Activated CD4-positive, alpha-beta memory T cell treated with anti-CD3 and anti-CD28 coated beads, Interleukin-2, amount 10 ng/mL, durations not matched to agents 7 days and 5 days (primary cell): ENCODE measurements at places on chromosomes 1 and 21. TPM values are rescaled to one million over a fixed set of nuclear protein-coding genes. Genes with fewer than 3 reads are reported as not detected.

The RNF186 gene
- total RNA-seq, result not detected

The COL6A2 gene
- 1.1 TPM for total RNA-seq

DNA sequence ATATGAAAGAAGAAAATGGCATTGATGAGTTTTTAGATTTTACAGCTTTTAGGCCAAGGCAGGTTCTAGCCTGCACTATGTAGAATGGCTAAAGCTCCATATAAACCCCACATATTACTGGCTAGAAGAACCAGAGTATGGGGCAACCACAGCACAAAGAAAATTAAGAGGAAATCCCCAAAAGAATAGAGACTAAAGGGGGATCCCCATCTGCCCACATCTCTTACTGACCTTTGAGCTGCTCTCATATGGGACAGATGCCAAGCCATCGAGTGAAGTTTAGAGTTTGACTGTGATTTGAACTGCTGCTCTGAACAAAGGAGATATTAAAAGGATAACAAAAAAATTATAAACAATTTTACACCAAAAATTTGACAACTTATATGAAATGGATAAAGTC is 102.2 kb upstream of the HAO2 start:
- no peak for DNase-seq
- no peaks in the 10 kb centered on the region for H3K36me3 ChIP-seq
- no peak overlapping the region for H3K4me3 ChIP-seq

- no peak overlapping the region for H3K27ac ChIP-seq
- no peak for DNase-seq
- H3K4me1 ChIP-seq, result peaks cover 9% of the 10 kb centered on the region
- H3K27me3 ChIP-seq, result no peaks in the 10 kb centered on the region
These were observed 15.2 kb downstream of the C21orf58 start for GRCh38 chr21:46308431-46308830.

DNA sequence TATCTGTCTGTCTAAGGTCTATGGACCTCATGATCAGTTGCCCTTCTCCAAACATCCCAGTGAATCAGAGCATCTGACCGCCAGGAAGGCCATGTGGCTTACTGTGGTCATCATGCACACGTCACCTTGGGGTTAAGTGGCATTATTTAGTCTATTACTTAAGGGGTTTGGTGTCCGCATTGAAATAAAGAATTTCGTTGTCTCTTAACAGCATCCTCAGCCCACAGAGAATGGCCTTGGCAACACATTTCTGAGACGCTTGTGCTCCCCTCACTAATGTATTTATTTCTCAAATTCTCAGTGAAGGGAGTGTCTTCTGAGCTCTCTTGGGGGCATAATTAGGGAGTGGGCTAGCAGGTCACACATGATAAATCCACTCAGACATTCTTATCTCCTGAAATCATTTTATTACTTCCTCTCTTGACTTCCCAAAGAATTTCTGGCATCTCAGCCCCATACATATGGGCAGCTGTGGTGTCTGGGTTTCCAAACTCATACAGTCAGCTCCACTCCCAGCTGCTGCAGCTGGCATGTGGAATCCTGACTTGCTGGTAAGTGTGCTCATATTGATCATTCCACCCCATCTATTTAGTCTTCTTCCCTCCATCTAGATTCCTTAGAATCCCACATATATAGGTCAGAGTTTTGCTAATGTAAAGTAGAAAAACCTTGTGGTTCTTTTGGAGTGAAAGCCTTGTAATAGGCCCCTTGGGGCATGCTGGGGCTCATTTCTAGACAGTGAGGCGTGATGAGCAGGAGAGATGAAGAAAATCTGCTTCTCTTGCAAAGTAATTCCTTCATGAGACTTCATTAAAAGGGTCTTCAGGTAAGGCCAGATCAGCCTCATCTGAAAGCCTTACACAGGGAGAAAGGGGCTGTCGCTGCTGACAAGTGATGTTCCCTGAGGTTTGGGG is 110.5 kb downstream of the HHAT start:
- H3K4me3 ChIP-seq, result no peak overlapping the region
- no peaks in the 10 kb centered on the region for H3K36me3 ChIP-seq
- H3K27ac ChIP-seq, result no peak overlapping the region
- no peaks in the 10 kb centered on the region for H3K4me1 ChIP-seq
- no peaks in the 10 kb centered on the region for H3K27me3 ChIP-seq
- no peak for DNase-seq

DNA sequence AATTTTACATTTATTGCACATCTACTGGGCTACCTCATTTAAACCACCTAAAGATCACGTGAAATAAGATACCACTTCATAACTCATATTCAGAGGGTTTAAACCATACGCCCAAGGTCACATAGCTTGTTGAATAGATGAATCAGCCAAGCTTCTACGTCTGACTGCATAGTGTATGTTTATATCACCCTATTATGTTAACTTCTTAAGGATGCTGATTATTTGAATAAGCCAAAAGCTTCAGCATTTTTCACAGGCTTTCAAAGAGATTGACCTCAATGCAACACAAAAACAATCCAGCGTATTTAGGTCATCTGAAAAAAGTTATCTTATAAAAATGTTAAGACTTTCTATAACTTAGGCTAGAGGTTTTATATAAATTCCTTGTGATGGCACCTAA is 373.8 kb downstream of the TGFB2 start:
- H3K27me3 ChIP-seq, result no peaks in the 10 kb centered on the region
- no peak for DNase-seq
- H3K36me3 ChIP-seq, result no peaks in the 10 kb centered on the region

DNA sequence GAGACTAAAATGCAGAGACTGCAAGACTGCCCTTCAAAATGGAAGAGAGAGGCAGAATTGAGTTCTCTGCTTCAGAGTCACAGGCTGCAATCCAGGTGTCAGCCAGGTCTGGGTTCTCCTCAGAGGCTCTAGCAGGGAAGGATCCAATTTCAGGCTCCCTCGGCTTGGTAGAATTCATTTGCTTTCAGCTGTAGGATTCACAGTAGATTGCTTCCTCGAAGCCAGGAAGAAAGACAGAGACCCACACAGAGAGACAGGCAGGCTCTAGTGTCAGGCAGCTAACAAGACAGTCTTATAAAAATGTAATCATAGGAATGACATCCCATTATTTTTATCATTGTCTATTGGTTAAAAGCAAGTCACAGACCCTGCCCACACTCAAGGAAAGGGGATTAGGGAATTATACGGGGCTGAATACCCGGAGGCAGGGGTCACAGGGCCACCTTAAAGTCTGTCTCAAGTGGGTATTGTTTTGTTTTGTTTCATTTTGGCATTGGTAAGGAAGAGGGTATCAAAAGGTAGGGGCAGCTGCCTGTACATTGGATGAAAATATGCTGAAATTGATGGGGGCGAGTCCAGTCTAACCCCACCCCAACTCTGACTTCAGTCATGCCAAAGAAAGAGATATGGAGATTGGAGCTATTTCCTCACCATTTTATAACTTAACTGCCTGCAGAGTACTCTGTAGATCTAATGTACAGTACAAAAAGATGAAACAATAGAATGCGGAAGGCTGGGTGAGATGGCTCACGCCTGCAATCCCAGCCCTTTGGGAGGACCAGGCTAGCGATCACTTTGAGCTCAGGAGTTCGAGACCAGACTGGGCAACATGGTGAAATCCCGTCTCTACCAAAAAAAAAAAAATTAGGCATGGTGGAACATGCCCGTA is 9.5 kb upstream of the TBCE start:
- H3K27ac ChIP-seq, result no peak overlapping the region
- no peak for DNase-seq
- H3K36me3 ChIP-seq, result no peaks in the 10 kb centered on the region
- H3K4me3 ChIP-seq, result no peak overlapping the region
- H3K27me3 ChIP-seq, result no peaks in the 10 kb centered on the region
